ENCODE measurements at places on chromosomes 3 and 15.
A peak's percentile ranks its signal among the peaks of the same experiment; 100 is the strongest.

GRCh38 chr15:40305281-40305680 is 2.5 kb downstream of the PLCB2 start:
- no peaks in the 10 kb centered on the region for H3K27me3 ChIP-seq
- H3K4me1 ChIP-seq = peaks cover 19% of the 10 kb centered on the region
- DNase-seq = peak; percentile 9

DNA sequence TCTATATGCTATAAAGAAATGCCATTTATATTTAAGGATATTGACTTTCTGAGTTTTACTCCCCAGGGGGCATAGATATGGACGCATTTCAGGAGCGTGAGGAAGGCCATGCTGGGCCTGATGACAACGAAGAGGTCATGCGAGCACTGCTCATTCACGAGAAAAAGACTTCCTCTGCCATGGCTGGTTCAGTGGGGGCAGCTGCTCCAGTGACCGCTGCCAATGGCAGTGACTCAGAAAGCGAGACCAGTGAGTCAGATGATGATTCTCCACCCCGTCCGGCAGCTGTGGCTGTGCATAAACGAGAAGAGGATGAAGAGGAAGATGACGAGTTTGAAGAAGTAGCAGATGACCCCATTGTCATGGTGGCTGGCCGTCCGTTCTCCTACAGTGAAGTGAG is 38.4 kb downstream of the GTF2E1 start:
- no peak for DNase-seq
- no peaks in the 10 kb centered on the region for H3K4me1 ChIP-seq
- H3K36me3 ChIP-seq = peaks cover 32% of the 10 kb centered on the region
- H3K27me3 ChIP-seq = no peaks in the 10 kb centered on the region

DNA sequence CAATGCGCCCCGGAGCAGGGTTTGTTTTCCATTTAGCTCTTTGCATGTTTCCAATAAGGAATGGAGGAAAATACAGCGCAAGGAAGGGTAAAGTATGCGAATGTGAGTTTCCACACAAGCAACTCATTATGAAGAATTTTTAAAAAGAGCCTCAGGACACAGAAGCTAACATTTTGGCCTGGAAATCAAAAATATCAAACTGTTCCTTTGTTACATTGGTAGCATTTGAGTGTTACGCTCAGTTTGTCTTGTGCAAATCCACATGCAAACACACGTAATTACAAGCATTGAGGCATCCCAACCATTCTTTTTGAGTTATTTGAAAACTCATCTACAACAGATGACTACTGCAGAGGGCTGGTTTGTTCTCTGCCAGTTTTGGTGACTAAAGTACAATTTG is 93.0 kb upstream of the SNRPA1 start:
- H3K27me3 ChIP-seq = no peaks in the 10 kb centered on the region
- no peak overlapping the region for H3K27ac ChIP-seq
- no peaks in the 10 kb centered on the region for H3K4me1 ChIP-seq
- DNase-seq = no peak
- H3K4me3 ChIP-seq = no peak overlapping the region
- no peaks in the 10 kb centered on the region for H3K36me3 ChIP-seq

DNA sequence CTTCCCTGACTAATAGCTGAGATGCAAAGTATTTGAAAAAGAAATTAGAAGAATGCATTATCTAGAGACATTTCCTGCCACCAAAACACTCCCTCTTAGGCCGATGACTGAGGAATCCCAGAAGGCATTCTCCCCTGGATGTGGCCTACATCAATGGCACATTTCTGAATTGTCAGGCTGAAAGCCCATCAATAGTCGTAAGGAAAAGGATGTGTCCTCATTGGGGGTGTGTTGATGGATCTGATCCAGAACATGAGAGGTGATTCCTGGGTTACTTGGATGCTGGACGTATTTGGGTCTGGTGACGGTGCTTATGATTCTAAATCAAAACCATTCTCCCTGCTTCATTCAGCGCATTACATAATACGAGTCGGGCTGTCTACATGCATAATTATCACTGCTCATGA is 216.9 kb upstream of the CDIN1 start:
- no peak overlapping the region for H3K4me3 ChIP-seq
- peaks cover 1% of the 10 kb centered on the region for H3K4me1 ChIP-seq
- no peaks in the 10 kb centered on the region for H3K36me3 ChIP-seq
- no peak overlapping the region for H3K27ac ChIP-seq
- no peak for DNase-seq
- no peaks in the 10 kb centered on the region for H3K27me3 ChIP-seq

- H3K4me1 ChIP-seq = no peaks in the 10 kb centered on the region
- no peaks in the 10 kb centered on the region for H3K27me3 ChIP-seq
- H3K27ac ChIP-seq = no peak overlapping the region
- no peak overlapping the region for H3K4me3 ChIP-seq
- no peak for DNase-seq
Observed at GRCh38 chr3:193819117-193820010, 226.4 kb downstream of the OPA1 start.

DNA sequence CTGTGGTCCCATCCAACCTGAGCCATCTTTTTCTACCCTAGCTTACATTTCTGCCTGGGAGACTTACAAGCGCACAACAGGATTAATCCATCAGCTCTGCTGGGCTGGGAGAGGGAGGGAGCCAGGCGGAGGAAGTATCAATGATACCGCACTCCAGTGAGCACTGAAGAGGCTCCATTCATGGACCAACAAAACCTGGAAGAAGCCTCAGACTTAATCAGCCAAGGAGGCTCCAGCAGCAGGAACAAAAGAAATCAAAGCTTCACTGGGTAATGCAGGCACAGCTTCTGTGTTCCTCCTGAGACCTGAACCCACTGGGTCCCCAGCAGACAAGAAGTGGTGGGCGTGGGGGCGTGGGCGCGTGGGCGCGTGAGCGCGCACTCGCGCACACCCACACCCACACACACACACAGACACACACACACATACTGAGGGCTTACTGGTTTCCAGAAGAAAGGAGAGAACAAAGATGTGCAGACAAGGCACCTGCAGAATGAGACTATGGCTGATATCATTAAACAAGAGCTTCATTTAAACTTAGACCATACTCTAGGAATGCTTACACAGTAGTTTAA is 87.0 kb upstream of the BOC start:
- H3K4me1 ChIP-seq = no peaks in the 10 kb centered on the region
- no peak for DNase-seq
- no peaks in the 10 kb centered on the region for H3K36me3 ChIP-seq

DNA sequence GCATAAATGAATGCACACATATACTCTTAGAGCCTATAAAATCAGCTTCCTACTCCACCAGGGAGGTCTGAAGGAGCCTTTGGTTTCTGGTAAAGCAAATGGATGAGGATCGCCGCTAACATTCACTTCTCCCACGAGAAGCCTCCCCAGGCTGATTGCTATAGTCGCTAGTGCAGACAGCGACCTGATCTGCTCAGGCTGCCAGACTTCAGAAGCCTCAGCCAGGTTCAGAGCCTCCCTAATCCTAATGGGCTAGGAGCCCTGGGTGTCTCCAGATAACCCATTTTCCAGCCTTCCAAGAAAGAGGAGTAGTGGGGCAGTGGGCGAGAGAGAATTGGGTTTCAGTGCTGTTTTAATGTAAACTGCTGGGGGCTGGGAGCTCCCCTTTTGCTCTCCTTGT is 35.4 kb downstream of the TPM1 start:
- DNase-seq = no peak
- peaks cover 10% of the 10 kb centered on the region for H3K4me1 ChIP-seq
- no peak overlapping the region for H3K27ac ChIP-seq
- no peaks in the 10 kb centered on the region for H3K36me3 ChIP-seq
- no peak overlapping the region for H3K4me3 ChIP-seq

DNA sequence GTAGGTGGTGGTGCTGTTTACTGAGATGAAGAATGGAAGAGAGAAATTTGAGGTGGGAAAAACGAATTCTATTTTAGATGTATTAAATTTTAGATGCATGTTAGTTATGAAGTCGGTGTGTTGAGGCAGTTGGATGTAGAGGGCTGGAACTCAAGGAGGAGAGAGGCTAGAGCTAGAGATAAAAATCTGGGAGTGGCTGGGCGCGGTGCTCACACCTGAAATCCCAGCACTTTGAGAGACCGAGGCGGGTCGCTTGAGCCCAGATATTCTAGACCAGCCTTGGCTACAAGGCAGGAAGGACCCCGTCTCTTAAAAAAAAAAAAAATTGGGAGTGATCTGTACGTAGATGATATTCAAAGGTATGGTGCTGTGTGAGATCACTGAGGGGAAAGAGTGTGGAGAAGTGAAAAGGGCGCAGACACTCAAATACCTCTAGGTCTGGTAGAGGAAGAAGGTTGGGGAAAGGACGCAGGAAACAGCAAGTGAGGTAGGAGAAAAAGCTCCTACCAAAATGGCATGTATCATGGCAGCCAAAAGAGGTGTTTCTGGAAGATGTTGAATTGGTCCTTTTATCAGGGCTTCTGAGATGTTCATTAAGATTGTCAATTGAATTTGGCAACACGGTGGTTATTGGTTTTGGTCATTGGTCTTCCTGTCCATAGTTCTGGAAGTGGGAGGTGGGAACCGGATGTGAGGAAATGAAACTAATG is 1.8 kb downstream of the YEATS2 start:
- H3K27me3 ChIP-seq = no peaks in the 10 kb centered on the region
- peaks cover 15% of the 10 kb centered on the region for H3K4me1 ChIP-seq
- peak overlapping the region; percentile 89 for H3K27ac ChIP-seq
- H3K4me3 ChIP-seq = peak overlapping the region; percentile 94
- no peaks in the 10 kb centered on the region for H3K36me3 ChIP-seq
- DNase-seq = no peak

GRCh38 chr15:55775316-55775715 is 32.4 kb upstream of the PRTG start:
- no peaks in the 10 kb centered on the region for H3K4me1 ChIP-seq
- no peaks in the 10 kb centered on the region for H3K36me3 ChIP-seq
- no peaks in the 10 kb centered on the region for H3K27me3 ChIP-seq
- H3K4me3 ChIP-seq = no peak overlapping the region

GRCh38 chr15:31136016-31136415 is 34.5 kb upstream of the TRPM1 start:
- no peaks in the 10 kb centered on the region for H3K4me1 ChIP-seq
- H3K27ac ChIP-seq = no peak overlapping the region
- DNase-seq = no peak
- H3K36me3 ChIP-seq = no peaks in the 10 kb centered on the region
- H3K27me3 ChIP-seq = no peaks in the 10 kb centered on the region

DNA sequence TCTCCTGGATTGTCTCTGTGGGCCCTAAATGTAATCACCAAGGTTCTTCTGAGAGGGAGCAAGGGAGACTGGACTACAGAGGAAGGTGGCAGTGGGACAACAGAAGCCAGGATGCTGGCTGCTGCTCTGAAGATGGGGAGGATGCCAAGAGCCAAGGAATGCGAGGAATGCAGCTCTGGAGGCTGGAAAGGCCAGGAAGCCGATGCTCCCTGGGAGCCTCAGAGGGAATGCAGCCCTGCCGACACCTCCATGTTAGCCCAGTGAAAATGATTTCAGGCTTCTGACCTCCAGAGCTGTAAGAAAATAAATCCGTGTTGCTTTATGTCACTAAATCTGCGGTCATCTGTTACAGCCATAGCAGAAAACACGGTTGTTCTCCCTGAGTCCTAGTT is 44.1 kb downstream of the UMPS start:
- H3K36me3 ChIP-seq = peaks cover 1% of the 10 kb centered on the region
- peaks cover 32% of the 10 kb centered on the region for H3K4me1 ChIP-seq
- peak overlapping the region; percentile 51 for H3K27ac ChIP-seq
- H3K27me3 ChIP-seq = no peaks in the 10 kb centered on the region
- DNase-seq = no peak

GRCh38 chr15:39720621-39721611 is 61.7 kb downstream of the FSIP1 start:
- no peak for DNase-seq
- no peak overlapping the region for H3K27ac ChIP-seq
- H3K27me3 ChIP-seq = no peaks in the 10 kb centered on the region
- no peaks in the 10 kb centered on the region for H3K4me1 ChIP-seq
- H3K36me3 ChIP-seq = no peaks in the 10 kb centered on the region

GRCh38 chr3:26721047-26721446 is 98.5 kb downstream of the LRRC3B start:
- H3K4me3 ChIP-seq = no peak overlapping the region
- H3K36me3 ChIP-seq = no peaks in the 10 kb centered on the region
- no peak overlapping the region for H3K27ac ChIP-seq
- no peaks in the 10 kb centered on the region for H3K4me1 ChIP-seq
- no peak for DNase-seq
- no peaks in the 10 kb centered on the region for H3K27me3 ChIP-seq

DNA sequence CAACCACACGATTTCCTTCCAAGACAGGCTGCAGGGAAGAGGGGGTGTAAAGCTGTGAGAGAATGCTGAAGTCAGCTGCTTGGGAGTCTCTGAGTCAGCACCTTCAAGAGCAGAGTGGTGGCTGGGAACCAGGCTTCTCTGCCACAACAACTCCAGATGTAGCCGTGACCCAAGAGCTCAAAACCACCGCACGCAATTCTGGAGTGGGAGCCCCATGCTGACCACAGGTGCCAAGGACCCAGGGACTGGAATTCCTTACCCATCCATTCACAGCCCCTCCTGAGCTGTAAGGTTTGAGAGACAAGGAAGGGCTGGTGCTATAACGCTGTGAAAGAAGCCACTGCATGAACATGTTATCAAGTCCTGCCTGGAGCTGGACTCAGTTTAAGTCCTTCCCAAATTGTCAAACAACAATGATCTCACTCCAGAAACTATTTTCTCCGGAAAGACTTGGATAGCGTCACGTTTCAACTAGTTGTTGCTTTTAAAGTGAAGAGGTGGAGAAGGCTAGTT is 61.4 kb downstream of the UMPS start:
- H3K36me3 ChIP-seq = no peaks in the 10 kb centered on the region
- peaks cover 22% of the 10 kb centered on the region for H3K4me1 ChIP-seq
- no peak for DNase-seq
- no peak overlapping the region for H3K4me3 ChIP-seq

DNA sequence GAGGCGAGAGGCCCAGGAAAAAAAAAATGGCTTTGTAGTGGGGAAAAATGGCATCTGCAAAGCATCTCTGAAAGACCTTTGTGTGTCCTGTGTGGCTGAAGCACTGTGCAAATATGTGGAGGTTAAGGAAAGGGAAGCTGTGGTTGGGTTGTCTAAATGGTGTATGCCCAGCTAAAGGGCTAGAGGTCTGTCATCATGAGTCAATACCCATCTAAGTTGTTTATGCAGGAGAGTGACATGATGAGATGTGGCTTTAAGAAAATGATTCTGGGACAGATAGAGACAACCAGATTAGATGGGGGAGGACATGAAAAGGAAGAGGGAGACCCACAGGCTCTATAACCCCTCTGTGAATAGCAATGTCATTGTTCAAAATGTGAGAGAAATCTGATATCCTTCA is 280.7 kb downstream of the MFSD1 start:
- DNase-seq = no peak
- no peaks in the 10 kb centered on the region for H3K4me1 ChIP-seq
- H3K4me3 ChIP-seq = no peak overlapping the region
- H3K27ac ChIP-seq = no peak overlapping the region
- H3K27me3 ChIP-seq = no peaks in the 10 kb centered on the region
